ENCODE measurements at places on chromosomes 5 and 9. TPM values are rescaled to one million over a fixed set of nuclear protein-coding genes. Genes with fewer than 3 reads are reported as not detected.

DNA sequence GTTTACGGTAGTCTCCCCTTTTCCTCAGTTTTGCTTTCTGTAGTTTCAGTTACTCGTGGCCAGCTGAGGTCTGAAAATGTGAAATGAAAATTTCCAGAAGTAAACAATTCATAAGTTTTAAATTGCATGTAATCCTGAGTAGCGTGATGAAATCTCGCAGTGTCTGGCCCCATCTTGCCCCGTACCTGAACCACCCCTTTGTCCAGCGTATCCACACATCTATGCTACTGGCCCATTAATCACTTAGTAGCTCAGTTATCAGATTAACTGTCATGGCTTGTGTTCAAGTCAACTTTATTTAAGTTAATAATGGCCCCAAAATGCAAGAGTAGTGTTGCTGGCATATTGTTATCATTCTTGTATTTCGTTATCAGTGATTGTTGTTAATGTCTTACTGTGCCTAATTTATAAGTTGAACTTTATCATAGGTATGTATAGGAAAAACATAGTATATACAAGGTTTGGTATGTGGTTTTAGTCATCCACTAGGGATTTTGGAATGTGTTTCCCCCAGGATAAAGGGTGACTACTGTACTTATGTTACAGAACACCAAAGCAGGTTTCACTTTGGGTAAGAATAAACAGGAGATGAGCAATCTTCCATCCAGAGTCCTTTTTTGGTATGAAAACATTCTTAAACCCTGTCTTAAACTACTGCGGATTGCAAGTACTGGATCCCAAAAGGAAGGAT lies 118.4 kb upstream of the KCNN2 start:
- no peak for DNase-seq

GRCh38 chr9:130220352-130220751 lies 45.2 kb upstream of the HMCN2 start:
- DNase-seq = no peak

DNA sequence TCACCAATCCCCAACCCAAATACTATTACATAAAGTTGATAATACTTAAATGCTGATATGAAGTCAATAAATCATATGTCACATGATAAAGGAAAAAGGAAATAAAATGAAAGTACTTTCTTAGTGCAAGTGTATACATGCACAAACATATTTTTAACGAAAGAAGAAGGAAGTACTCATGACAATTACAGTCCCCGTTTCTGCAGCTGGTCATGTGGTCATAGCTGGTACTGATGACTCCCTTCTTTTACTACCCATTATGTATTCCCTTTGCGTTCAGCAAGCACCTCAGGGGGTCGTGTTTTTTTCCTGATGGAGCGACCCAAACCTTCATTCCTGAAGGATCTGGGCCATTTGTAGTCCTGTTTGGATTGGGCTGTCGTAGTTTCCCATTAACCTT lies 27.3 kb downstream of the CENPP start:
- no peak for DNase-seq

GRCh38 chr5:138543730-138544104 lies 681 bp upstream of the ETF1 start:
- no peak for DNase-seq

The ZNF658 gene
- polyA plus RNA-seq = 2.2 TPM

Measured in mammary epithelial cell (primary cell).